ENCODE measurements at places on chromosomes 4 and X.

DNA sequence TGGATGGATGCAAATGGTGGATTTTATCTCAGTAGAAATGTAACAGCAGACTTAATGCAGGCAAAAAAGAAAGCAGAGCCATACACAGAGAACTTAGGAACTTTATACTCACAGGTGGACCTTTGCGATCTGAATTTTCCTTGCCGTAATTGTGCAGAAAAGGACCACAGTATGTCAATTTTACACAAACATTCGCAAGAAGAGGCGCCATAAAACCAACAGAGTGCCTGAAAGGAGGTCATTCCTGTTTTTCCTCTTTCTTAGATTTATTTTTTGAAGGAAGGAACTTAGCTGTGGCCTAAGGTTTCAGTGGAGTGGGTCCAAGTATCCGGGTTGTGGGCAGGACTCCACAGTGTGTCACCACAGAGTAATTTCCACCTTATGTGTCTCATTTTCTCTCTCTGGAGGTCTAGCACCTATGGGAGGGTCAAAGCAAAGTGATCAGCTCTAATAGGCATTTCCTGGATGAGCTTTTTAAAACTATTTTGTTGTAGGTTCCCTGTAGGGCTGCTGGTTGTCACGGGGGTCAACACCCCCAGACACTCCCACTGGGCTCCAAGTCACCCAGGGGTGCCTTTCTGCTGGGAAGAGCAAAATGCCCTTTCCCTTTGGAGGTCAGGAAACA is 24.7 kb upstream of the PBDC1 start:
- DNase-seq = no peak

- DNase-seq = no peak
Observed at GRCh38 chrX:44061968-44062614, 88.9 kb upstream of the NDP start.

GRCh38 chrX:17656556-17656955 is 80.7 kb upstream of the SCML1 start:
- DNase-seq = no peak

- no peak for DNase-seq
Observed at GRCh38 chr4:2768921-2769336, 12.8 kb upstream of the TNIP2 start.

DNA sequence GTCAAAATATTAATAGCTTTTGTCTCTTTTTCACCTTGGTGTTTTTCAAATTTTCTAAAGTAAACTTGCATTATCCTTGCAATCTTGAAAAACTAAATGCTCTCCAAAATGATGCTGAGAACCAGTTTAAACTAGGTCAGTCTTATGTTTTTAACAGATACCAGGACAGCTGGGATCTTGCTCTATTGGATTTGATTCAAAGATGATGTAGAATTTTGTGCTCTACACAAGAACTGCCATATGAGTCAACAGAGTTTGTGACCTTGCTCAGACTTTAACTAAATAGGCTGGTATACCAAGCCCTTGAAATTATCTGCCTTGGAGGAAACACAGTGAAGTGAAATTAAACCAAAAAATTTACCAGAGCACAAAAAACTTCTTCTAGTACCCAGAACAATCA is 991.1 kb downstream of the STPG2 start:
- DNase-seq = no peak

GRCh38 chrX:69501429-69501828 is 2.7 kb upstream of the NALF2 start:
- DNase-seq = no peak

DNA sequence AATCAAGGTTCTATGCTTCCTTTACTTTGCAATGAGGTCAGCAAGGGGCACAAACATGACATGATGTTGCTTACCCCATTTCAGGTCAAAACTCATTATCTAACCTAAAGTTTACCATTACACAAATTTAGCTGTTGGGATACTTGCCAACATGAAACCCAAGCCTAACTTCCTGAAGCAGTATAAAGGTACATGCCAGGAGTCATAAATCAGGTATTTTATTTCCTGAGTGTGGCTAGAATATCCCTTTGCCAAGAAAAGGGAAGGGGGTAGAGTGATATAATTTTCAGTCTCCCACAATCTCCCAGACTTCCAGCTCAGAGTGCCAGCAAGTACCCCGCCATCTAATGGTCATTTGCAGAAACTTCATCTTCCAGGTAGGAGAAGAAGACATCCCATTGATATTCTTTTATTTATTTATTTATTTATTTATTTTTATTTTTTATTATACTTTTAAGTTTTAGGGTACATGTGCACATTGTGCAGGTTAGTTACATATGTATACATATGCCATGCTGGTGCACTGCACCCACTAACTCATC is 136.6 kb downstream of the NEXMIF start:
- no peak for DNase-seq

- no peak for DNase-seq
Observed at GRCh38 chrX:38327775-38328081, 419 bp upstream of the RPGR start.

- DNase-seq = no peak
Observed at GRCh38 chr4:6137027-6137746, 63.2 kb downstream of the JAKMIP1 start.

GRCh38 chrX:70352496-70352895 is 62.6 kb downstream of the KIF4A start:
- DNase-seq = no peak

DNA sequence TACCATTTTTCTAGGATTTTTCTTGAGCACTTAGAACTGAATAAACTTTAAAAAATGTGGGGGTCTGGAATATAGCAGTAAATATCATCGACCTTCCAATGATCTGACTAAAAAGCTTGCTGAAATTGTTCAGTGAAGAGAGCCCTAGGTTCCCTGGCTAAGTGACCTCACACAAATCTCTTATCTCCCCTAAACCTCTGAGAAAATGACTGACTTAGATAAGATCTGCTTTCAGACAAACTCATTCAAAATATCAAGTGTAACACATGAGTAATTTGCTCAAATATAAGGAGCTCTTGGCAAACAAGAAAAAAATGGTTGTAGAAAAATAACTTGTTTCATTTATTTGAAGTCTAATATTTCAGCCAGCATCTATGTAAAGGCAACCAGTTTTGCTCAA is 441.7 kb upstream of the SLIT2 start:
- no peak for DNase-seq

DNA sequence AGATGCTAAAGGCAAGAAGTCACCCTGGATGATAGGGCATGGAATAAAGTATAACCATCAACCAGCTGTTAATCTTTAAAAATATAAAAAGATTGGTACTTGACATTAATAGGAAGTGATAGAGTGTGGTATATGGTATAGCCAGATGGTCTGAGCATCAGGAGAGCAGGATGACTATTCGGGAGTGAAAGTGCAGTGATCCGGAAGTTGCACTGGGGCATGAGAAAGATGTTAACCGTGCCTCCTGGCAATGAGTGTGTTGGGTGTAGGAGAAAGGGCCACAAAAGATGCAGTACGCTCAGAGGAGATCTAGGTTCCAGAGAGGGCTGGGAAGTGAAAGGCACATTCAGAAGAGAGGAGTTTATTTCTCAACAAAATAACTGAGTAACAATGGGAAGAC is 65.0 kb downstream of the TSPAN7 start:
- no peak for DNase-seq

- no peak for DNase-seq
Observed at GRCh38 chrX:147699061-147699460, 212.7 kb upstream of the FMR1 start.

DNA sequence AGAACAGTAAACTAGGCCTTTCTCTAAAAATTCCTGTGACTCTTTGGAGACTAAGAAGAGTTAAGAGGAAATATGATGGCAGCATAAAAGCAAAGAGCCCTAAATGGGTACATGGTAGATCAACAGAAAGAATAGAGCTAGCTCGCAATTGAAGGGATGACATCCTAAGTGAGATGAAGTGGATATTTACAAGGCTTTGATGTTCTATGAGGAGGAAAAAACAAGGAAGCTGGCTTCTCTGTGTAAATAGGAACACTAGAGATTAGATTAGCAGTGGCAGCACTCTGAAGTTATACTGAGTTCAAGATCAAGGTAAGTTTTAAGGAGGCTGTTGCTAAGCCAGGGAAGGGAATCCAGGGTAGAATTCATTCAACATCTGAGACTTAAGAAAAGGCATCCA is 73.1 kb upstream of the MBNL3 start:
- no peak for DNase-seq

GRCh38 chrX:8939322-8939721 is 94.6 kb downstream of the FAM9B start:
- DNase-seq = peak; percentile 24

GRCh38 chrX:24380262-24381187 is 20.1 kb downstream of the SUPT20HL1 start:
- no peak for DNase-seq

- DNase-seq = no peak
Observed at GRCh38 chr4:56692576-56692975, 11.5 kb upstream of the HOPX start.

DNA sequence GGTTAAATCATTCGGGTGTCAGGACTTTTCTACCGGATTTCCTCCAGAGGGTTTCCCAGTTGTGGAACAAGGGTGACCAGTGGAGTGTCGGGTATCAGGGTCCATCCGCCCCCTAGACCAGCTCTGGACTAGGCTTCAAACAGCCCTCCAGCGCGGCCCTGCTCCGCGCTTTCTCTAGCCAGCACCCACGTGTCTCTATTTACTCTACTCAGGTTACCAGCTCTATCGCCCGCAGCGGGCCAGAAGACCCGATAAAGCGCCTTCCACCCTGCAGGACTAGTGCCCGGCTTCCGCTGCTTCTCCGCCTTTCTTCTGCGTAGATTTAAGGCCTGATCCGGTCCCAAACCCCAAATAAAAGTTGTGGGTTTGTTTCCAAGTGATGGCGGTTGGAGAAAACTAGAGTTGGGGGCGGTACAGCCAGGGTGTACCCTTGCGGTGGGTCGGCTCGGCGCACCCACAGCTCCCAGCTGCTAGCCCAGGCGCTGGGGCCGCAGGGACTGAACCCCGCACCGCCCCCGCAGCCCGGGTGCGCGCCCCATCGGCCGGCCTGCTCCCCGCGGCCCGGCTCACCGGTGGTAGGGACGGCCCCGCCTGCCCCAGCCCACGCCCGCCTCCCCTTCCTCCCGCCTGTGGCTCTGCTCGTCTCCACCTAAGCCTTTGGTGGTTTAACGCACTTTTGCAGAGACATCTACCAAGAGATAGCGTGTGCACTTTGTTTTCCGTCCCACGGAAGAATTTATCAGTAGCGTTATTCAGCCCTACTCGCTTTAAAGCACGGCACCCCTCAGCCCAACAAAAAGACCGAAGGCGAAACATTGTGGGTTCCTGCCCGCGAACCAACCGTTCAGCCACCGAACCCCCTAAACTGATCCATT is 2.1 kb downstream of the LEF1 start:
- peak; percentile 23 for DNase-seq

DNA sequence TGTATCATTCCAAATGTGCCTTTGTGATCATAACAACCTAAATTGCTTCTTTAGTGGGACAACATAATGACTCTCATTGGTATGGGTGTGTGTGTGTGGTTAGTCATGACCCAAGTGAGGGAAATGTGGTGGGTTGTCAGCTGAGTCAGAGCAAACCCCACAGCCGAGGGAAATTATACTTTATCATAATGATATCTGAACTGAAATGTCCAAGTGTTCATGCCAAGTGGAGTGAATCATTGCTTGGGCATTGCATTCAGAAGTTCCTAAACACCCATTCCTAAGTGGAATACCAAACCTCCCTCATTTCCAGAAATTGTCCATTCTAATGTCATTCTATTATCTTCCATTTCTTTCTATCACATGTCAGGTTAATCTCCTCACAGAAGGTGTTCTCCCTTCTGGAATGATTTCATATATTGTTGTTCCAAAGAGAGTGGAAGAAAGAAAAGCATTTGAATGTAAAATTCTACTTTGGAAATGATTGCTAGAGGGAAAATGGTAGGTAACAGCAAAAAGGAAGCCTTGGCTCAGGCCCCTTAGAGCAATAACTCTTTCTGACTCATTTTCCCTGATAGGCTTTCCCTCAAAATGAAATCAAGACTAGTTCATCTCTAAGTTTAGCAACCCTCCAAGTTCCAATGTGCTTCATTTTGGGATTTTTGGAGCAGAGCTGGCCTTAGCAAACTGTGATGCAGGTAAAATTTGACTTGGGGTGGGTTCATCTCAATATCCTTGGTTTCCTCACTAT is 230.7 kb upstream of the KCNIP4 start:
- no peak for DNase-seq

DNA sequence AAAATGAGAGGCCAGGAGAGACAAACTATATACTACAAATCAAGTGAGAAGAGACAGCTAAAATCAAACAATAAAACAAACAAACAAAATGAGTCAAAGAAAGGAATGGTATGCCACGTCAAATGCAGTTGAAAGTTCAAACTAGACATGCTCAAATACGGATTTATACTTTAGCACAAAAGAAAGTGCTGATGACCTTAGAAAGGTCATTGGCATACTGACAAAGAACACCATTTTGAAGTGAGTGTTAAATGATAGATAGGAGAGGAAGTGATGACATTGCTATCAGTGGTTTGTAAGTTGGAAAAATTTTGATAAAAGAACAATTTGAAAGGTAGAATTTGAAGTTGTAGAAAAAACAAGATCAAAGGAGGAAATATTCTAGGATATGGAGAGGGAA is 55.3 kb downstream of the TECRL start:
- DNase-seq = no peak
